Kidney epithelial cell (primary cell): ENCODE measurements at places on chromosomes 12 and 14.

DNA sequence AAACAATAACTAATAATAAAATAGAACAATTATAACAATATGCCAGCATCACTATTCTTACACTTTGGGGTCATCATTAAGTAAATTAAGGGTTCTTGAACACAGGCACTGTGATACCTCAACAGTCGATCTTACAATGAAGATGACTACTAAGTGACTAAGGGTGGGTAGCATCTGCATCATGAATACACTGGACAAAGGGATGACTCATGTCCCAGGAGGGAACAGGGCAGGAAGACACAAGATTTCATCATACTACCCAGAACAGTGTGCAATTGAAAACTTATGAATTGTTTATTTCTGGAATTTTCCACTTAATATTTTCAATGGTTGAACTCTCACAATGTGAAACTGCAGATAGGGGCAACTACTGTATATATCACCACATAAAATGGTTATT lies 19.7 kb downstream of the TSPAN19 start:
- peak; percentile 78 for DNase-seq

DNA sequence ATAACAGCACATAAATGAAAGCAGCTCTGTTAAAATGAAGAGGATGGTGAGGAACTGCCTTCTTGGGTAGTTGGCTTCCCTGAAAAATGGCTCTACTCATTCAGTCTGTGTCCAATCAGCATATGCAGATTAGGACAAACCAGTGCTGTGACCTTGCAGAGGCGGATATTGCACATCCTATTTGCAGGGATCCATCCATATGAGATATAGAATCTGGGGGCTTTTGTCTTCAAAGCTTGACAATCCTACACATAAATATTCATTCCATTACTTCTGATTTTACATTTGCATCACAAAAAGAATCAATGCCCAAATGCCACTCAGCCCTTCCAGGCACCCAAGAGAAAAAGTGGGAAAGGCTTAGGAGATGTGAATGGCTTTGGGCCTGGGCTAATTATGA lies 383.7 kb downstream of the EMP1 start:
- no peak for DNase-seq

DNA sequence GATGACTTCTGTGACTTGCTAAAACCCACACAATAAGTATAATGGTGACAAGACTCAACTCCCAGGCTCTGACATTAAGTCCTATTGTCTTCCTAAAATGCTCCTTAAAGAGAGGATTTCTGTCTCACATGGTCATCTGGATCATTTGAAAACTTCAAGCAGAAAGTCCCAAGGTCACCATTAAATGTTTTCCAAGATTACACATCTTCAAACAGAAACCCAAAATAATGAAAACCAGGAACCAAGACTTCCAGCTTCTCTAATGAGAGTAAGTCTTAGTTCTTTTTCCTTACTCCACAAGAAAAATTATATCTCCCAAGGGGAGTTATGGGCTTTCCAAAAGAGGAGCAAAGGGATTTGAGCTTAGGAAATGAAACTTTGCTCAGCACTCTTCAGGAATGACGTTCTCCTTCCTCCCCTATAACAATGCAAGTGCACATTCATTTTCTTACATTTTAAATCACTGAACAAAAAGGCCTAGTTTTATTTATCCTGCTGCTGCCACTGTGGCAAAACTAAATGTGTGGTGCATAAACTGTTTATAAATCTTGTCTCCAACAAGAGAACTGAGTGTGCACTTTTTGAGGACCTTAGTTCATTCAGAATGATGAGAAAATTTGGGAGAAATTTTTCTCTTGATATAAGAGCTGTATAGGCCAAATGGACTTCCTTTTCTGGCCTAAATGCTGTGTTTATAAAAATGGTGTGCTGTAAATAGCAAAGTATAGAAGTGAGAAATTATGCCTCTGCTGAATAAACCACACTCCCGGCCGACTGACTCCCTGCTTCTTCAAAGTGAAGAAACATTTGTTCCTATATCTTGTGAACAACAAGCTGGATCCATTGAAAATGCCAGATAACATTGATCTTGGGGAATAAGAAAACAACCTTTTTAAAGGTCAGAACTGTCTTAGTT lies 148.4 kb upstream of the PLEKHG7 start:
- no peak for DNase-seq

- DNase-seq, result no peak
These were observed 5.9 kb downstream of the CLSTN3 start for GRCh38 chr12:7136071-7136470.

DNA sequence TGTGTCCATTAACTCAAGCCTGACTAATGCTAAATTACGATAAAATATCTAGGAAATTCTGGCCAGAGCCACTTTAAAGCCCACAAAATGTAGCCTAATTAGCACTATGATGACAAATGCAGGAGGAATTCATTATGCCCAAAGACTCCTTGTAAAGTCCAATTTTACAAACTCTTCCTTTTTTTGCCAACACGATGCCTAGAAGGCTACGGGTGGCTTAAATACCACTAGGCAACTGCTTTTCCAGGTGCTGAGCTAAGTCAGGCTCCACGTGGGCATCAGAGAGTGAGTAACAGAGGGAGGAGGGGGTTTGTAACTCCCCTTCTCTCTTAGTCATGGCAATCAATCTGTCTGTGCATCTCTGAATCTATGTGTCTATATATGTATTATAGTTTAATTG lies 172.4 kb upstream of the NTF3 start:
- DNase-seq, result peak; percentile 7

DNA sequence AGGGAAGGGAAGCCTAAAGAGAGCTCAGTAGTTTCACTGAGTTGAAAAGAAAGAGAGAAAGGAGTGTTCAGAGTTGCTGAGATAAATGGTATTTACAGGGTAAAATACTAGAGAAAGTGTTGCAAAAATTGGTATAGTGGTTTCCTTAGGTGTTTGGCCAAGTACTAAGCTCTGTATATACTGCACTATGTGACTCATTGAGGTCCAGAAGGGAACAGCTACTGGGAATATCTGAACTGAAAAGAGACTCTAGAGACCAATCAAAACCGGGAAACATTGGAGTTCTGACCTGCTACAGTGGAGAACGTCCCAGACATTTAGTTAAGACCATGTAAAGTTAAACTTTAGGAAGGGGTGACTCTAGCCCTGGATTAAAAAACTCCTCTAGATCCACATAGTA lies 42.7 kb upstream of the ALX1 start:
- DNase-seq, result no peak

DNA sequence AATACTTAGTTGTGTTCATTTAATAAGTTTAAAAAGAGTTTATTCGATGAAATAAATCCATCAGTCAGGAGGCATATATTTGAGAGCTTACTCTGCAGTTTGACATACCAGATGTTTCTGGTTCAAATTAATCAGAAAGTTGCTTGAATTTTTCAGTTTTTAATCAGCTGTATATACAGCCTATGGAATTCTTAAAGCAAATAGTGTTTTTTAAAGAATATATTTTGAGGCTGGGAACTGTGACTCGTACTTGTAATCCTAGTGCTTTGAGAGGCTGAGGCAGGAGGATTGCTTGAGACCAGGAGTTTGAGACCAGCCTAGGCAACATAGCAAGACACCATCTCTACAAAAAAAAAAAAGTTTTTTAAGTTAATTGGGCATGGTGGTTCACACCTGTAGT lies 112.1 kb downstream of the MON2 start:
- DNase-seq, result no peak

GRCh38 chr12:27201169-27201568 lies 42.9 kb upstream of the STK38L start:
- DNase-seq, result no peak

DNA sequence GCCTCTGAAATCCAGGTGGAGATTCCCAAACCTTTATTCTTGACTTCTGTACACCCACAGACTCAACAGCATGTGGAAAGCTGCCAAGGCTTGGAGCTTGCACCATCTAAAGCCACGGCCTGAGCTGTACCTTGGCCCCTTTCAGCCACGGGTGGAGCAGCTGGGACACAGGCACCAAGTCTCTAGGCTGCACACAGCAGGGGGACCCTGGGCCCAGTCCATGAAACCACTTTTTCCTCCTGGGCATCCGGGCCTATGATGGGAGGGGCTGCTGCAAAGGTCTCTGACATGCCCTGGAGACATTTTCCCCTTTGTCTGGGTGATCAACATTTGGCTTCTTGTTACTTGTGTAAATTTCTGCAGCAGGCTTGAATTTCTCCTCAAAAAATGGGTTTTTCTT lies 32.0 kb downstream of the EIF2S3B start:
- DNase-seq, result no peak

- DNase-seq, result no peak
These were observed 51.4 kb downstream of the A2M start for GRCh38 chr12:9064201-9064814.

- DNase-seq, result no peak
These were observed 4.0 kb upstream of the ARF3 start for GRCh38 chr12:48961331-48961730.

- no peak for DNase-seq
These were observed 65.2 kb downstream of the NINJ2 start for GRCh38 chr12:597926-598568.

GRCh38 chr12:109912855-109913321 lies 12.8 kb downstream of the TCHP start:
- no peak for DNase-seq

DNA sequence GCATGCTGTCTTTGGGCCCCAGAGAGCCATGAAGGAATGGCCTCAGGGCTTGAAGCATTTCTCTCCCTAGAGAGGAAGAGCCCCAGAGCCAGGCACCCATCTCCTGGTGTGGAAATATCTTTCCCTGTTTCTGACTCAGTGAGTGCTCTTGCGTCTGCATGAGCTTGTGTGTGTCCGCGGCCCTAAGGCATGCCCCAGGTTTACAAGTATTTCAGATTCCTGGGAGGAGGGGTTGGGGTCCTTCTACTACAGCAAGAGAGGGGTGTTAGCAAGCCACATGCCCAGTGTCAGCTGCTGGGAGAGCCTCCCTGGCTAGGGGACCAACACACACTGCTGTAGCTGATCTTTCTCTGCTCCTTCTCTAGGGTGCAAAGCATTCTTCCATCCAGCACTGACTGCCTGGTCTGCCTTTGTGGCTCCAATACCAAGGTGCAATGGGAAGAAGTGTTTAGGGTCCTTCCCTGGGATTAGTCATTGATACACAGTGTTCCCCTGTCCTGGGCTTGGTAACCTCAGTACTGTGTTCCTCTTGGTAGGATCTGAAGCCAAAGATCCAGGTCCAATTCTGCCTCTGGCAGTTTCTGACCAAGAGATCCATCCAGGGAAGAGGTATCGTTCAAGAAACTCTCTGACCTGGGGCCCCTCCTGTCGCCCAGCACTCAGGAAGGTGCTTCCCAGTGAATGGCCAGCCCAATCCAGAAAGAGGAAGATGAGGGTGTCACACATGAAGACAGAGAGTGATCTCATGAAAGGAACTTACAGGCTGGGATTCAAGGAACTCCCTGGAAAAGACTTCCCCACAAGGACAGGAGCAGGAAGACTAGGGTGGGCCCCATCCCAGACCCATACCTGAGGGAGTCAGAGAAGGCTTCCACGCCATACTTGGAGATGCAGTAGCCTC lies 3.1 kb downstream of the RDH16 start:
- no peak for DNase-seq

DNA sequence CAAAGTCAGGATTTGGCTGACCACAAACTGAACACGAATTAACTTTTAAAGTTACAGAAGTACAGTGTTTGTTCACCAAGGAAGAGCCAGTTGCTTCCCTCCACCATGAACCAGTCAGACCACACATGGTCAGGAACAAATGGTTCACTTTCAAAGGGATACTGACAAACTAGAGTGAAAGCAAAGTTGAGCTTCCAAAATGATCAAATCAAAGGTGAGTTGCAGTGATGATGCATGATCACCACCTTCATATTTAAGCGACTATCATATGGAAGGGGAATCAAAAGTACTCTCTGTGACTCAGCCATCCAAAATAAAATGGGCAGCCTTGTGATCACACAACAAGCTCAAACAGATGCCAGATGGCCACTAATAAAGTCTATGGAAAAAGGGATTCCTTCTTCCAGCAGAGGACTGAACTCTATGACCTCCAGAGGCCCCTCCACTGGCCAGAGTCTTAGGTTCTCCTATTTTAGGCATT lies 13.1 kb downstream of the NT5DC3 start:
- DNase-seq, result no peak

DNA sequence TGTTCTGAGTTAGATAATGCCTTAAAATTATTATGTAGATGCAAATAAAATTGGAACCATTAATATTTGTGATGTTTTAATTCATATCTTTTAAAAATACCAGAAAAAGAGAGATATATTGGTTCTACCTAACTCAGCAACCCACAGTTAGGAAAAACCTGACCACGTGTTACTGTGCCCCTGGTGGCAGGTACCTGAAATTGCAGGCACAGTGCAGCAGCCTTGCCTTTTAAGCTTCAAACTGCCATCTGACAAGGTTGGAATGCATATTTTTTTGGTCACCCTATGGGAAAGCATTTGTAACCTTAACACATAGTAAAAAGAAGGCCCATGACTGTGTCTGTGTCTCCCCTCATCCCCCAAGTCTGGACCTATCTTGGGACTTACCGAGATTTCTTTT lies 109.4 kb upstream of the NOS1 start:
- no peak for DNase-seq

DNA sequence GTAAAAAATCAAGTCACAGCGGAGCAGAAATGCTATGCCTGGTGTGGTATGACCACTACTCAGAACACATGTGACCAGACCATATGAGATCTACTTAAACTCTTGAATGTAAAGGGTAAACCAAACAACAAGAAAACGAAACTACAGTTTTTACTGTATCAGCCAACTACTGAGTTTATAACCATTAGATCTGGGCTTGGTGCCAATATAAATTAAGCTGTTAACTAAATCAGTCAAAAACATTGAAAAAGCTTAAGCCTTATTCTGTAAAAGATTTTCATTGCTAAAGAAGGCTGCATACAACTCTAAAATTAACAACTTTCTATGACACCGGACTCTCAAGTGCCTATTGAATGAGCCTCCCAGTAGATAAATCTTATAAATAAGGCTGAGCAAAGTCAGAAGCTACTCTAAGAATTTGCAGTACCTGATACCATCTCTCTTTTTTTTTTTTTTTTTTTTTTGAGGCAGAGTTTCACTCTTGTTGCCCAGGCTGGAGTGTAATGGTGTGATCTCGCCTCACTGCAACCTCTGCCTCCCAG lies 35.4 kb downstream of the SPTLC2 start:
- DNase-seq, result no peak
